ENCODE measurements at places on chromosomes 6 and 20.

DNA sequence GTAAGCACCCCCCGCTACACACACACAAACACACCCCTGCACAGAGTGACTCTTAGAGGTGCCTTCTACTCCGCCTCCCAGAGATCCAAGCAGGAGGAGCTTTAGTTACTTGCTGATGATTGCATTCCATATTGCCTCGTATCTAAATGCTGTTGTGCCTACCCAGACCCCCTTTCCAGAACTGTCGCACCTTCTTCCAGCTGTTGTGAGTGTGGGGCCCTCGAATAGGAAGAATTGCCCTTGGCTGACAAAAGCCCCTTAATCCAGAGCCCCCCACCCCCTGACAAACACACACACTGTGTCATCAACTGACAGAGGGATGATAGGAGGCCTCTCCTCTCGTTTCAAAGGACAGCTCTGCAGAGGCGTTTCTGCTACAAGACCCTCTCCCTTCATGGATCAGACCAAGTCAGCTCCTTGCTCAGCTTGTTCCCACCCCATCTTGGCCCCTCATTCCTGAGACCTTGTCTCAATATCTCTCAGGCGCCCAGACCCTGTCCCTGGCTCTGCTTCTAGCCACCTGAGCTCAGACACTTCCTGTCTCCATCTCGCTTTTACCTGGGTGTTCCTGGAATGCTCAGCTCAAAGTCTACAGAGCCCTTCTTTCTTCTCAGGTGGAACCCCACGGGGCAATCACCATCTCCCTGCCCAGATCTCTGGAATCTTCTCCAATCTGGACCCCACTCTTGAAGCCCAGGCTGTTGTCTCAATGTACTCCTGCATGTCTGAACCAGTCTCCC, 4.0 kb upstream of the VSX1 start:
- no peak for DNase-seq

GRCh38 chr6:36844232-36845170, 5.3 kb upstream of the CPNE5 start:
- DNase-seq: no peak

GRCh38 chr20:42678895-42679294, 510.8 kb downstream of the PTPRT start:
- no peak for DNase-seq

DNA sequence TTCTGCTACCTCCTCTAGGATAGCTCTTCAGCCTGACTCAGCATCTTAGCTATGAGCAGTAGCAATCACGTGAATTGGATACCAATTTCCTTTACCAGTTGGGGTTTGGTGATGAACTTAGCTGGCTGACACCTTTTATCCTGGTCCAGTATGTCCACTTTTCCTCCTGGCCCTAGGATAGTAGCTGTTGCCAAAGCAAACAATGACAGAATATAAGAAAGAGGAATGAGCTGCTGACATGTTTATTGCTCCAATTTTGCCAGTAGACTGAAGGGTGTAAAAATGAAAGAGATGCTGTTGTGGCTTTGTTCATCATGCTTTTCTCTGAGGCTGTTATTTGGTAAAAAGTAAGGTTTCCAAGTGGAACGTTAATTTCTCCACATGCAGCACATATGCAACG, 168.3 kb upstream of the JAG1 start:
- DNase-seq: no peak

- no peak for DNase-seq
These were observed 331.6 kb downstream of the TAF4 start for GRCh38 chr20:61733891-61734732.

GRCh38 chr6:35435074-35435837, 16.9 kb upstream of the FANCE start:
- DNase-seq: no peak

DNA sequence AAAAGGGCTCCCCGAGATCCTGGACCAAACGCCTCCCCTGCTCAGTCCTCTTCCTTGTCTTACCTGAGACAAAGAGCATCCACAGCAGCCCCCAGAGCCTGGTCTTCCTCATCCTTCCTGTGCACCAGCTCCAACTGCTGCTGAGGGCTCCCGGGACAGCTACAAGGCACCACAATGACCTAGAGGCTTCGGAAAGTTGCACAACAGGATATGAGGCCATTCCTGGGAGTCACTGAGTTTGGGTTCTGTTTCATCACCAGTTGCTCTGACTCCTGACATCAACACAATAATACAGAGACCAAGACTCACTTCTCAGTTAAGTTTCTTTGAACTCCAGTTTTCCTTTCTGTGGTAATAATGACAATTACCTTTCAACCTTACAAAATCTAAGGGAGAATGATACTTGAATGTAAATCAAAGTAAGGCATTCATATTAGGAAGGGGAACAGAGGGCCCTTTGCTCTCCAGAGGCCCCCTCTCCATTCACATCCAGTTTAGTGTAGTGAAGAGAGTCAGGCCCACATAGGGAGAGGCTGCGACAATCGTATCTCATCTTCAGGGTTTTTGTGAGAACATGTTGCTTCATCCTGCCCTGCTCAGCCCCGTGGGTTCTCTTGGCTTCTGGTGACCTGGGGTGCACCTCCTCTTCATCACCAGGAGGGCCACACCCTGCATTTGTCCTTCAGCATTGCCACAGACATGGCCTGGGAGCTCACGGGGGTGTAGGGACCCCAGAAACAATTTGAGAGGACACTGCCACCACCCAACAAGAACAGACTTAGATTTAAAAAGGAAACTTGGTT, at the start of gene TREM1:
Gene TREM1 (minus strand): TSS at position 139 of the 803 bp plus-strand sequence. CDS start 27 bp downstream, at position 112.
- DNase-seq: no peak

DNA sequence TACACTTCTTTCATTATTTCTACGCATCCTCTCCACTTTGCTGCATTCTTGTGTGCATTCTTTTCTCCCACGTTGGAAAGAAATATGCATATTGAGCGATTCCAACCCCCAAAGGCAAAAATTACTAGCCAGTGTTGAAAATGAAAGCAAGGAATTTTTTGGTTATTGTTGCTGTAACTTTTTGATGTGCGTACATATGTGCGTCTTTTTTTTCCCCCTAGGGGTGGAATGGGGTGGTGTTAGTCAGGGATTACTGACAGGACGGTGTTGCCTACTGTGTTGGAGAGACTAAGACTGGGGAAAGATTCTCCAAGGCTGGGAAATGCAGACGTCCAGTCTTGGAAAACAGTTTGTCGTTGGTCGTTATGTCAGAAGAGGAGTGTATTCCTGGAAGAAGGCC, 44.2 kb upstream of the ESR1 start:
- no peak for DNase-seq

DNA sequence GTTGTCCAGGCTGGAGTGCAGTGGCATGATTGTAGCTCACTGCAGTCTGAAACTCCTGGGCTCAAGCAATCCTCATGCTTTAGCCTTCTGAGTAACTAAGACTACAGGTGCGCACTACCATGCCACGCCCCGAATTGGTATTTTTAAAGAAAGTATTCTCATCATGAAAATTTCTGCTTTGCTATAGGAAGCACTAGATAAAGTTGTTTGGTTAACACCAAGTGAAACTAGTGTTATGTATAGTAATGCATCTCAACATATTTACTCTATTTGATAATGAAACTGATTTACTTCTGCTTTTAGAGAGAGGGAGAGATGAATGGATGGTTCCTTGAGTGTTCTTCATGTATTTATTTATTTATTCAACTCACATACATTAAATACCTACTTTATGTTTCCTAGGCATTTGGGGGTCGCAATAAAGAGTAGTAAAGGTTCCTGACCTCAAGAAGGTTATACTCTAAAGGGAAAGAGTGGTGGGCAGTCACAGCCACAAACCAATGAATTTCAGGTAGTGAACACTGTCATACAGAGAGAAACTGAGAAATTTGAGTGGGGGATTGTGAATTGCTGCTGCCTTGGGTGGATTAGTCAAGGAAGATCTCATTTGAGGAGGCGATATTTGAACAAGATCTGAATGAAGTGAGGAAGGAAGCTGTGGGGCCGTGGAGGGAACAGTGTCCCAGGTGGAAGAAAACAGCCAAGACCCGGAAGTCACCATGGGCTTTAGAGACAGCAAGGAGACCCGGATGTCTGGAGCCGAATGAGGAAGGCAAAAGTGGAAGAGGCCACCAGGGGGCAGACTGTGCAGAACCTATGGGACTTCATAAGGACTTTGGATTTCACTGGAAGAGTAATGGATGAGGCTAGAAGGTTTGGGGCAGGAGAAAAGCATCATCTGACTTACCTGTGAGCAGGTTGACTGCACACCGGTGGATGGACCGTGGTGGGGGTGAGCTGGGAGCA, 185.6 kb downstream of the TSHZ2 start:
- DNase-seq: peak; percentile 60

GRCh38 chr6:168244961-168245551, 74.5 kb downstream of the DACT2 start:
- DNase-seq: no peak

GRCh38 chr6:151285122-151285521, 45.4 kb downstream of the AKAP12 start:
- no peak for DNase-seq

DNA sequence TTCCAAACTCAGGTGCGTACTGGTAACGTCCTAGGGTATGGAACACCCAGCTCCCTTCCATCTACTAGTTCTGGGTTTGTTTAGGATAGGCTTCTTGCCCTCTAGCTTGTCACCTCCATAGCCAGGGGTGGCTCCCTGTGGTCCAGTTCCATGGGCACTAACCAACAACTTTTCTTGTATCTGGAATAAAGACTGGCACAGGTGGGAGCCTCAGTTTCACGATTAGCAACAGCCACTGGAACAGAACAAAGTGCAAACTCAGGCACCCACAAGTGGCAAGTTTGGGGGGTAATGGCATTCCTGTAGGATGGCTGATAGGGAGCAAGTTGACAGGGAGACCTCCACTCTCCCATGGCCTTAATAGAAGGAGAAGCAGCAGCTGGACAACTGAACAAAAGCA, 5.6 kb upstream of the APMAP start:
- no peak for DNase-seq
